ENCODE measurements at places on chromosomes 11 and 22.

GRCh38 chr22:47102081-47102480 is 339.6 kb downstream of the TBC1D22A start:
- DNase-seq = no peak

GRCh38 chr11:119935349-119935925 is 202.5 kb downstream of the TRIM29 start:
- DNase-seq = no peak

GRCh38 chr11:100297516-100297915 is 389.6 kb upstream of the ARHGAP42 start:
- no peak for DNase-seq

GRCh38 chr11:15968461-15969130 is 387.8 kb downstream of the SOX6 start:
- no peak for DNase-seq

GRCh38 chr11:17547932-17548331 is 873 bp downstream of the OTOG start:
- no peak for DNase-seq

DNA sequence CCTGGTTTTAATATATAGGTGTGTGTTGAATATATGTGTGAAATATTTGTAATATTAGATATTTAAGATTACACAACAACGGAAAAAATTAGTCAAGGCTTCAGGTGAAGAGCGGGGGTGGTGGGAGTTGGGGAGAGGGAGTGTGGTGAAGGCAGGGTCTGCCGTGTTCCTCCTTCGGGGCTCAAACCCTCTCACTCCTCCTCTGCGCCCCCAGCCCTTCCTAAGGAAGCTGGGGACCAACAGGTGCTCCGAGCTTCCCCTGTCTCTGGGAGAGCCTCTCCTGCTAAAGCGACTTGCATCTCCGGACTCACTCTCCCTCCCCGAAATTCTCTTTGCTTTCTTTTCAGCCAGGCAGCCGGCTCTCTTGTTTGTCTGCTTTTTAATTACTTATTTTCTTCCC is 960 bp upstream of the CADM1 start:
- no peak for DNase-seq

DNA sequence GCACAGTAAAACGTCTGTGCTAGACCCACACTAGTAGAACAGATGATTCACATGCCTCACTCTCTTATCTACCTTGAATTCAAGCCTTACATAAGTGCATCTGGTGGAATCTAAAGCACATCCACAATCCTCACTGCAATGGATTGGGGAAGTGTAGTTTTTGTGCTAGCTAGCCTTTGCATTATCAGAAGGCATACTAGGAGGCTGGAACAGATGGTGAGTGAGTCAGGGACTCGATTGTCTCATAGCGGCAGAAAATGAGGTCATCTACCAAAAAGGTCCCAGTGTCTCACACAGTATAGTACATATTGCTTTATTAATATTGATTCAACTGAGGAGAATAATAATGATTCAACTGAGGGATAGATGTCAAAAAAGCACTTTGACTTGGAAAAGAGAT is 9.3 kb downstream of the MSANTD4 start:
- DNase-seq = no peak

DNA sequence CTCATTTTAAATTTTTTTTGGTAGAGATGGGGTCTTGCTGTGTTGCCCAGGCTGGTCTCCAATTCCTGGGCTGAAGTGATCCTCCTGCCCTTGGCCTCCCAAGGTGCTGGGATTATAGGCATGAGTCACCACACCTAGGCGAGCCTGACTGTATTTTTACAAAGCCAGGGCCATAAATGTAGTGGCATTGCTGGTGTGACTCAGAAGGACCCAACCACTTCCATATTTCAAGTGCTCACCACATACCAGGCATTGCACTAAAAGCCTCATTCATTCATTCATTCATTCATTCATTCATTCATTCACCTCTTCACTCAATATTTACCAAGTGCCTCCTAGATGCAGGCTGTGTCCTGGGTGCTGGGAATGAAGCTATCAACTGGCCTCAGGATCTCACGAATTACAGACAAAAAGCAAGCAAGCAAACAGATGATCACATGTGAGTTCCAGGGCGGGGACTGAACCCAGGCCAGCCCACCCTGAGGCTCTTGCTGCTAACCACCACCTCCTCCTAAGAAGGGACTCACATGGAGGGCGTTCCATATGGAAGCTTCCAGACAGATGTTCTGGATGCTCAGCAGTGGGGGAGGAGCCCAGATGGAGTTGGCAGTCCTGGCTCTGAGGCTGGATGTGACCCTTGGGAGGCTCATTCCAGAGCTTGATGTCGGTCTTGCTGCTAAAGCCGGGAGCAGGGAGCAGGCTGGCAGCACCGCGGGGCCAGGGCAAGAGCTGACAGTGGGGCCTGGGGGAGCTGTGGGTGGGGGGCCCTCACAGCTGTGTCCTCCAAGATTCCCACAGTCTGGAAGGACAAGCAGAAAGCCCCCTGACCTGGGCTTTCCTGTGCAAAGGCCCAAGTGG is 158.8 kb downstream of the CTTN start:
- DNase-seq = no peak

DNA sequence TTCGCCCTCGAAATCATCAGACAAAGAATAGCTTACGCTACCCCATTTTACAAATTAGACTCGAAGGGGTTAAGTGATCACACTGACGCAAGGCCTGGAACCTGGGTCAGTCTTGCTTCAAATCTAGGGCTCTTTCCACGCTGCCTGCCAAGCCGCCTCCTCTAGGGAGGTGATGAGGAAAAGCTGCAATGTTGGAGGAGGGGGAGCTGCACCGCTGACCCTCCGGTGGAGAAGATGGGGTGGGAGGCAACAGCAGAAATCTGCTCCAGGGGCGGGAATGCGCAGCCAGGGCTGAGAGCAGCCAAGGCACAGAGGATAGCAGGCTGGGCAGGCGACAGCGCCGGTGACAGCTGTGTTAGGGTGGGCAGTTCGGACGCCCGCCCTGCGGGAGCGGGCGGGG is 595 bp downstream of the SYVN1 start:
- no peak for DNase-seq

GRCh38 chr11:121250843-121251242 is 41.7 kb upstream of the SC5D start:
- no peak for DNase-seq

DNA sequence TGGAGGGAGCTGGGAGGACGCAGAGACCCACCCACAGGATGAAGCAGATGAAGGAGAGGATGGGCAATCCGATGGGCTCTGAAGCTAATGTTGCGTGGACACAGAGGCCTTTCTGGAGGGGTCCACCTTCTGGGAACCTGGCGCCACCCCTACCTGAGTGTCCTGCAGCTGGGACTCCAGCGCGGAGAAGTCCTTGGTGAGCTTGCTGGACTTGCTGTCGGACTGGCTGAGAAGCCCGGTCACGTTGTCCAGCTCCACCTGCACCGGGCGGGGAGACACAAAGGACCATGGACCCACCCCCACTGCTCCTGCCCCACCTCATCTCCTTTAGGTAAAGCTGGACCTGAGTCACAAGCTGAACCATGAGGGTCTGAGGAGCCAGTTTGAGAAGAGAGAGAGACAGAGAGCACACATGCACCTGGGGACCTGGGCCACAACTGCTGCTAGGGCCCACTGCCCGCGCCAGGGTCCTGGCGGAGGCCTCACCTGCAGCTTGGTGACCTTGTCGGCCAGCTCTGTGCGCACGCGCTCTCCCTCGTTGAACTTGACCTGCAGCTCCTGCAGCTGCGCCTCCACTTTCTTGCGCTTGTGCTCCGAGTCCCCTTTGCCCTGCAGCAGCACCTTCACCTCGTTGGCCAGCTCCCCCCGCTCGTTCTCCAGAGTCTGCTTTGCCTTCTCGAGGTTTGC is 40.8 kb downstream of the APOL1 start:
- no peak for DNase-seq

DNA sequence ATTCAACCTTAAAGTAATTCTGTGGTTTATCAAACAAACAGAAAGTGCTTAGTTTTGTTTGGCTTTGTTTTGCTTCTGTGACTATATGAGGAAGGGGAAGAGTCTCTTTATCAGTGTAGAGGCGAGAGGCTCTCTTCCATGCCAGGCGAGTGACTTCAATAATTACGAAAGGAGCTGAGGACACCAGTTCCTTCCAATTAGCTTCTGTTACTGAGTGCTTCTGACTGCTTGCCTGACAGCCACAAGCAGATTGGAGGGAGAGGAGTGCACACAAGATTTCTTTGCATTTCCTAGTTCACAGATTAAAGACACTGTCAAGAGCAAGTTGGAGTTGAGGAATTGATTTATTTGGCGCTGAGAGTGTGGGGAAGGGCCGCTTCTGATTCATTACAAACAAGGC is 1484.5 kb upstream of the TENM4 start:
- no peak for DNase-seq

- no peak for DNase-seq
These were observed 653 bp downstream of the NAGA start for GRCh38 chr22:42069801-42070516.
